ENCODE measurements at places on chromosomes 2 and 18. TPM values are rescaled to one million over a fixed set of nuclear protein-coding genes. Genes with fewer than 3 reads are reported as not detected.

CCDC150 gene
- total RNA-seq, result 18.6 TPM

DNA sequence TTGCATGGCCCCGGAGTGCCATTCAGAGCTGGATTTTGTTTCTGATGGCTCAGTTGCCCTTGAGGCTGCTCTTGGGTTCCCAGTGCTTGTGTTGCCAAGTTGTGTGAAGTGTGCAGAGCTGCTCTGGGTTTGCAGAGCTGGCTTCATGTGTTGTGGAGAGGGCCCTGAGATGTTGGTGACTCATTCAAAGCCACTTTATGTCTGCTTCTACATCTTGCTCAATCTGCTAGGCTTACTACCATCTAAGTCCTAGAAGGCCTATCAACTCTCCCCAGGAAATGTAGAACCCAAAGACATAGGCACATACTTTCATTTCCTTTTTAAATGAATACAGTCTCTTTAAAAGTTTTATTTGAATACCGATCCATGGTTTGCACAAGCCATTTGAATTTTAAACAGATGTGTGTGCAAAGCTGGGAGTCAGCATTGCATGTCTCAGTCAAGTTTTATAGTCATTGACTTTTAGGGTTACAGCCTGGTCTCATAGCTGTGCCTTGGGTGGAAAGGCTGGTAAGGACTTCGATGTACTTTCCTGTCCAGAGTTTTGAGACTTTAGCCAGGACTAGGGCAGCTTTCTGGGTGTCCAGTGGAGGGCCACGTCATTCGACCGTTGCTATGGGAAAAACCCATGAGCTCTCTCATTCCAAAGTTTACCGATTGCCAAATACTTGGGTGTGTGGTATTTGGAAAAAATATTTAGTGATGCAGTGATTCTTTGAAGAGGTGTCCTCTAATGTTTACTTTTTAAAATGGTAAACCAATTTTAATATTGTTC is 105.0 kb downstream of the LTBP1 start:
- DNase-seq, result no peak

- DNase-seq, result no peak
Measured at GRCh38 chr2:121902171-121902591, 146.7 kb downstream of the TSN start.

GRCh38 chr18:80196528-80197320 is 50.6 kb downstream of the PARD6G start:
- DNase-seq, result peak; percentile 19

GRCh38 chr2:111930875-111931274 is 32.5 kb downstream of the MERTK start:
- DNase-seq, result peak; percentile 47

GRCh38 chr2:39703181-39703872 is 37.6 kb downstream of the TMEM178A start:
- no peak for DNase-seq

DNA sequence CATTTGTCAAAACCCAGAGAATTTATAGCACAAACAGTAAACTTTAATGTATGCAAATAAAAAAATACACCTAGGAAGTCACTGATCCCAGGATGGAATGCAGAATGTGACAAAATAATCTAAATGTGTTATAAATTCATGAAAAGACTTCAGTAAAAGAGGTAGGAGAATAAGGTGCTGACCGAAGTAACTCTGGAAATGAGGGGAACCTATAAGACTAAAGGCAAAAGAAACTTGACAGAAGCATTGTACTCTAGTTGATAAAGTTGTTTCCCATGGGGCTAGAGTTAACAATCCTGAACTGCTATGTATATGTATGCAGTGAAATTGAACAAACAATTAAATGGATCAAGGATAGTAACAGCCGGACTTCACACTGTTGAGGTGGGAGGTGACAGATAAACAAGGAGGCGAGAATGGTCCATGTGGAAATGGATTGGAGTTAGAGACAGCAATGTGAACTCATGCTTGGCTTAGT is 24.5 kb downstream of the IRS1 start:
- DNase-seq, result no peak

DNA sequence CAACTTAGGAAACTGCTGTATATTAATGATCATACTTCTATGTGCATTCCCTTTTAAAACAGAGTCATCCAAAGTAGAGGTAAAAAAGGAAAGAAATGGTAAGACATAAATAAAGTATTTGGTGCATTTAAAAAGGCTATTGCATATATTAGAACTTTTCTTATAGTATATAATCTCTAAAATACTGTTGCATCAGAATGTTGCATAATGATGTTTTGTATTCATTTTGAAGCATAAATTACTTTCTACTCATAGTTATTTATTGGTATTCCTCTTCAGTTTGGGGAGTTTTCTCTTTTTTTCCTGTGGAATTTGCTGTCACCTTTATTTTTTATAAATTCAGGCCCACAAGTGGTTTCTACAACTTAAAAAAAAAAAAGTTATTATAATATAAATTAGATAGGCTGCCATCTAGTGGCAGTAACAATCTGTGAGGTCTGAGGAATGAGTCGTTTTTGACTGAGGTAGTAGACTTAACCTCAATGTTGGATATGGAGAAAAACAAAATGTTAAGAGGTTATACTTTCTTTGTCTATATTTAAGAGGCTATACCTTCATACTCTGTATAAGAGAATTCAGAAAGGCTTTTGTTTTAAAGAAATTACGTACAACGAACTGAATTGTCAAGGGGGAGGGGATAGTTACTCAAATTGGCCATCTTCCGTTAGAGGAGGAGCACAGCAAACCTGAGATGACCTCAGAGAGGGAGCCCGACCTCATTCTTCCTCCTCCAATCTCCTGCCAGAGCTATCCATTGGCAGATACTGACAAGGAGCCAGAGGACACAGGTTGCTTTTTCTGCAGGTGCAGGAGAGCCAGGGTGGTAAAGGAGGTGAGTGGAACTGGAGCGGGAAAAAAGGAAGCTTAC is 23.8 kb downstream of the ANKAR start:
- peak; percentile 51 for DNase-seq

Measured in activated CD8-positive, alpha-beta memory T cell treated with anti-CD3 and anti-CD28 coated beads, Interleukin-2, amount 10 ng/mL, durations not matched to agents 7 days and 5 days (primary cell).